ENCODE measurements at places on chromosomes 5 and 9.

GRCh38 chr5:1315709-1316587 is 21.1 kb upstream of the TERT start:
- DNase-seq: peak; percentile 62

DNA sequence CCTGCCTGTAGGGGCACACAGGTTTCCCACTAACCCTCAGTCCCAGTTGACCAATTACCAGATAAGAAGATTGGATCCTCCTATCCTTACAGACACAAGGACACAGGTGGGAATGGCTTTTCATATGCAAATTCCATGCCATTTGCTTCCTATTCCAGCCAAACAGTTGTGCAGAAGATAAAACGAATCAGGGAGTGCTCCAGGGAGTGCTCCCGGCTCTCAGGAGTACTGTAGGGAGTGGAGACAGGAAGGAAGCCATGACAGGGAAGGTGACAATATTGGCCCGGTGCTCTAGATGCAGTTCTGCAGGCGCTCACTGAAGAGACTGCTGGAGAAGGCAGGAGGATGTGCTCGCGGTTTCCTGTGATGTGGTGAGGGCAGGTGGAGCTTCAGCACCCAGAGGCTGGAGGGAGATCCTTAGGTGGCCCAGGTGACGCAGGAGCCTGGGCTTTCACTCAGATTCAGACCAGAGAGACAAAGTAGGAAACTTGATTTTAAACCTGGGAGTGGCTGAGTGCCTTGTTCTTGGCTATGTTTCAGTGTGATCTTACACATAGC is 260.0 kb downstream of the AUH start:
- no peak for DNase-seq

DNA sequence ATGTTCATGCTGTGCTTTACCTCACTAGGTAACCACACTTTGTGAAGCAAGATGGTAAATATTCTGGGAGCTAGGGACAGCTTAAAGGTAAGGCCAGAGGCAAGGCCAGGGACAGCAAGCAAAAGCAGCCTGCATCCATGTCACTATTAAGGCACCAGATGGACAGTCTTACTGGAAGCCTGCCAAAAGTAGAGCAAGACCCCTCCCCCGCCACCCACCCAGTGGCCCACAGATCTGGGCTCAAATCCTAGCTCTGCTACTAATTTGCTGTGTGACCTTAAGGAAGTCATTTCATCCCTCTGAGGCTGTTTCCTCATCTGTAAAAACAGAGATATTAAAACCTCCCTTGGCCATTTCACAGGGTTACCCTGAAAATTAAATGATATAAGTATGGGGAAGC is 13.2 kb upstream of the ERMP1 start:
- DNase-seq: no peak

GRCh38 chr5:133993185-133993936 is 11.4 kb downstream of the VDAC1 start:
- DNase-seq: no peak

GRCh38 chr5:11104651-11105112 is 343.6 kb upstream of the DAP start:
- no peak for DNase-seq

GRCh38 chr5:181053488-181054121 is 13.5 kb downstream of the BTNL9 start:
- no peak for DNase-seq

All from keratinocyte (primary cell).